ENCODE measurements at places on chromosomes 5 and 9.
A peak's percentile ranks its signal among the peaks of the same experiment; 100 is the strongest.

DNA sequence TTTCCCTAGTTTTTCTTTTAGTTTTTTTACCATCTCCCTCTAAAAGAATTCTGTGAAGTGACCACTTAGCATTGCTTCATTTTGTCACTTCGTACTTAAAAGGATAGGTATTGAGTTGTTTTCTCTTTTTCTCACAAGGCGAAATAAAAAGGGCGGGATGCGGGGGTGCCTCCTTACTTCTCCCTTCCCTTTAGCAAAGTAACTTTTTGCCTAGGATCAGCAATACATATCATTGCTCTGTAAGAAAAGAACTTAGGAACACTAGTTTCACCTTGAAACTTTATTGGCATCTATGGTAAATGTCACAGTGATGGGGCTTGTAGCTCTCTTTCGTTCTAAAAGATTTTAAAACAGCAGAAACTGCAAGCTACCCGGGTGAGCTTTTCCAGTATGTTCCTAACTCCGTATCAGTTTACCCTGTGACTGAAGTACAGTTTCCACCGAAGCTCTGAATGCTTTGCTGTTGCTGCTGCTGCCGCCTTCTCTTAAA lies 4.1 kb downstream of the PRDM6 start:
- no peak for DNase-seq

- DNase-seq, result no peak
These were observed 164.8 kb upstream of the OTULINL start for GRCh38 chr5:14416621-14417275.

DNA sequence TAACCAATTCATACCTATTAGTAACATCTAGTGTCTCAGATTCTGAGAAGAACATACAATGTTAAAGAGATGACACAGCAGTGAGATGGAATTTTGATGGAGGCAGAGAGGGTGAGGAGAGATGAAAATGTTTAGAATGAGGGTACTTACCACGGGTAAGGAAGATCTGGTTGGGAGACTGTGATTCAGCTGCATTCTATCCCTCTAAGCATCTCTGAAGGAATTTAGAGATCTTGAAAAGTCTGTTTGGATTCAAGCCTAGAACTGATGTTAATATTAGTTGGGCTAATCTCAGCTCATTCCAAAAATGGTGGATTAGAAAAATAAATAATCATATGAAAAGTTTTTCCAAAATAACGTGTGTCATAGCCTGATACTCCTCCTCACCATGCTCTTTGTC lies 191.5 kb upstream of the CLINT1 start:
- DNase-seq, result no peak

GRCh38 chr5:126508251-126508961 lies 85.2 kb downstream of the GRAMD2B start:
- no peak for DNase-seq

- no peak for DNase-seq
These were observed 101.2 kb downstream of the TTC39B start for GRCh38 chr9:15205632-15206420.

DNA sequence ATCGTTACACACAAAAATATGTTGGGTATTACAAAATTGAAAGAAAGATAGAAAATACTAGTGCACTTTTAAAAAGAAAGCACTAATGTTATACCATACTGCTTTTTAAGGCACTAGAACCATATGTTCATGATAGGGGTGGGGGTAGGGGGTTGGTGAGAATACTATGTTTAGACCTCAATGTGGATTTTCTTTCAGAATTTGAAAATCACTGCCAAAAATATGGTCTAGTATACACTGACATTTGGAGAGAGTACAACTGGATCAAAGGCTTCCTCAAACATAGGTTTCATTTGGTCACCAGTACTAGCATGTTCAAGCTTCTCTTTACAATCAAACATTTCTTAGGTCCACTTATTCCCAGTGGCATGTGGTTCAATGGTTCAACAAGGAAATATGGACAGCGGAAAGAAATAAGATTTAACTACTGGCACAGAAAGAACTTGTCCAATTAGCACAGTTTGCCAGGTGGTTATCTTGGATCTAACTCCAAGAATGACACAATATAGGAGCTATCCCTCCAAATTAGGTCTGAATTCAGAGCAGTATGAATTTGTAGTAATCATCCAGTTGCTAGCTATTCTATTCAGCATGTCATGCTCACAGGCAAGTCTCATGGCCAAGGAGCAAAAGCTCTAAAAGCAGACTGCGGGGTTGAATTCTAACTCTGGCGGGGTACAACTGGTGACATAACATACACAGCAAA lies 139.3 kb downstream of the SLC24A2 start:
- DNase-seq, result no peak

DNA sequence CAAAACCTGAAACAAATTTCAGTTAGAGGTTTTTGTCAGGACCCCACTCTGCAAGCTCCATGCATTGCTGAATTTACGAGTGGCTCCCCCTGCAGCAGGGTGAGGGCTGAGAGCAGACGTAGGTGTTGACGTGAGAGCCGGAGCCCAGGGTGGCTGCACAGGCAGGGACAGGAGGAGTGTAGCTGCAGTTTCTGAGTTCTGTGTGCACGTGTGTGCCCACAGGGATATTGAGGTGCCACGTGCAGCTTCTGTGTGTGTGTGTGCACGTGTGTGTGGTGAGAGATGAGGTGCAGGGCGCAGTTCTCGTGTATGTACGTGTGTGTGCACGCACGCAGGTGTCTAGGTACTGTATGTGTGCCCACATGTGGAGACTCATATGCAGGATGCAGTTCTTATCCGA lies 14.6 kb downstream of the PLEKHG4B start:
- DNase-seq, result no peak

GRCh38 chr5:172008111-172008455 lies 1.6 kb upstream of the FBXW11 start:
- DNase-seq, result no peak

GRCh38 chr9:29044959-29045358 lies 1471.7 kb upstream of the C9orf72 start:
- peak; percentile 54 for DNase-seq

- DNase-seq, result no peak
These were observed 1772.4 kb upstream of the CDH9 start for GRCh38 chr5:28810751-28811136.

DNA sequence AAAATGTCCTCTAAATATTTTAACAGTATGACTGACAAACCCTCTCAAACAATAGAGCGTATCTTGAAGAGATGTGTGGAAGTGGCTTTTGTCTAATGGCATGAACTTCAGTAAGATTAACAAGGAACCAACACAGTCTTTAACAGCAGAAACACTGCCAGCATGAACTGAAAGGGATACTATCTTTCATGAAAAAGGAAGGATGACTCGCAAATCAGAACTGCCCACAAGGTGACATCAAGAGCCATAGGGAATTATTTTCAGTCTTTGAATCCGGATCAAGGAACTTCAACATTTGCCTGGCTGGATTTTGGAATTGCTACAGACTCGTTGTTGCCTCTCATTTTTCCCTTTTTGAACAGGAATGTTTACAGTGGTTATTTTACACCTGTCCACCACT lies 5.1 kb upstream of the HEXB start:
- DNase-seq, result no peak

GRCh38 chr9:94173632-94174031 lies 85.5 kb upstream of the ZNF169 start:
- DNase-seq, result no peak

GRCh38 chr9:974996-975739 lies 1.3 kb upstream of the DMRT3 start:
- DNase-seq, result no peak

- no peak for DNase-seq
These were observed 206.2 kb downstream of the SLCO4C1 start for GRCh38 chr5:102089883-102090282.

GRCh38 chr5:178224403-178224802 lies 8.2 kb downstream of the PHYKPL start:
- no peak for DNase-seq

DNA sequence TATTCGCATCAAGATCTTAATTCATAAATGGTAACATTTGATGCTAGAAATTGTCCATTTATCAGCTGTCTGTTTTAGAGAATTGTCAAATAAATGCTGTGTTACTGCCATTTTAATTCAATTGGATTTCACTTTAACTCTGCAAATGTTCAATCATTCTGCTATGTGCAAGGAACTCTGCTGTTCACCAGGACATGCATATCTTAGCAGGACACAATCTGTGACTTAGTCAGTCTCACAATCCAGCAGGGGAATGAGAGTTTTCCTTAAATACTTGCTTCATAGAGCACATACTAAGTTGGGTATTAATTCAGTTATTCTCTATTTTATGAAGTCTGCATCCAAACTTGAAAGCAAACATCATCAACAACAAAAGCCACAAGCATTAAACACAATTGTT lies 488.7 kb upstream of the MEF2C start:
- DNase-seq, result no peak

- DNase-seq, result no peak
These were observed 5.2 kb downstream of the CEL start for GRCh38 chr9:133067006-133067405.

GRCh38 chr5:163105456-163105855 lies 331.9 kb upstream of the CCNG1 start:
- peak; percentile 18 for DNase-seq

DNA sequence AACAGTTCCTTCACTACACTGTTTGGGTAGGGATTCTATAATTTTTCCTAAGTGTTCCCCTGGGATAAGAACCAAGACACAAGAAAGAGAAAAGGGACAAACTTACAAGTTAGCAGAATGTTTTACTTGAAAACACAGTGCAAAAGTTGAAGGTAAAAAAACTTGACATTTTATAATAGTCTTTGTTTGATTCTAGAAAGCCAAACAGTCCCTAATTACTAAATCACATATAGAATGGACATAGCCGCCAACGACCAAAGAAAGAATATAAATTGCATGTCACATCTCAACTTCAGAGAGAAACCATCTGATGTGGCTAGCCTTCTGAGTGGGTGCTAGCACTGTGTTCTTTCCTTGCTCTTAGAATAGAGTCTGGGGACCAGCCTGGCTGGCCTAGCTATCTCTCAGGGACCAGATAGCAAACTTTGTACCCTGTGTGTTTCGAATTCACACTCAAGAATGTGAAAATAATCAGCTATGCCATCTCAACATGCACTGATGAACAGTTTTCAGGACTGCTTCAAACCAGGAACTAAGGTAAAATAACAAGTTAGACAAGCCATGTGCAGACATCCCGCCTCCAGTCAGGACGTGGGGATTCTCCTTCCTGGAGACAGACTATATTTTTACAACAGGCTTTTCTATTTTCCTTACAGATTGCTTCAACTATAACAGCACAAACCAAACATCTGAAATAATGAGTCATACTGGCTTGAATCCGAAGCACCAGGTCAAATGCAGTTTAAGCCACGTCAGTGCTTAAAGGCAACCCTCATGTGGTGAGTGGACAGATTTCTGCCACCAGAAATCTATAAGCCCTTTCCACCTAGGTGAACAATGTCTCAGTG lies 53.7 kb downstream of the LHFPL2 start:
- DNase-seq, result peak; percentile 98

DNA sequence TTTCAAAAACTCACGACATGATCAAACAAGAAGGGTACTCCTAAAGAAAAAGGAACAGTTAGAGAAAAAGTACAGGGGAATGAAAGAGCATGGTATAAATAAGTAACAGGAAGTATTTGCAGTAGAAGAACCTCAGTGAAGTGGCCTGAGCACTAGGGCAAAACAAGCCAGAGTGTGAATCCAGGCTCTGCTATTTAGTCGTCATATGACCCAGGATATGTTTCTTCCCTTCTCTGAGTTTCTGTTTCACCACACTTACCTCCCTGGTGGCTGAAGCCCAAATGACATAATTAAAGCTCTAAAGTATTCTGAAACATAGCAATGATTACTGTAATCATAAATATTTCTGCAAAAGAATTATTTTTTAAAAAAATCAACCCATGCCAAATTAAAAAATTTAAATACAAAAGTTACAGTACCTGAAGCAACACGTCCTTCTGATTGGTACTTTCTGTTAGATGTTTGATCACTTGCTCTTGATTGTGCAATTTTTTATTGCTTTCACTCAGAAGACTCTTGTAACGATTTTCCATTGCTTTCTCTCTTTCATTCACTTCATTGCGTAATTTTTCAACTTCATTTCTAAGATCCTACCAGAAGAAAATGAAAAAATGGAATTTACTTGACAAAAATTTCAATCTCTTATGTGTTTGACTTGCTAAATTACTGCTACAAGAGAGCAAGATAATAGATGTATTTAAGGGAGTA lies 88.9 kb downstream of the CDK5RAP2 start:
- DNase-seq, result no peak

DNA sequence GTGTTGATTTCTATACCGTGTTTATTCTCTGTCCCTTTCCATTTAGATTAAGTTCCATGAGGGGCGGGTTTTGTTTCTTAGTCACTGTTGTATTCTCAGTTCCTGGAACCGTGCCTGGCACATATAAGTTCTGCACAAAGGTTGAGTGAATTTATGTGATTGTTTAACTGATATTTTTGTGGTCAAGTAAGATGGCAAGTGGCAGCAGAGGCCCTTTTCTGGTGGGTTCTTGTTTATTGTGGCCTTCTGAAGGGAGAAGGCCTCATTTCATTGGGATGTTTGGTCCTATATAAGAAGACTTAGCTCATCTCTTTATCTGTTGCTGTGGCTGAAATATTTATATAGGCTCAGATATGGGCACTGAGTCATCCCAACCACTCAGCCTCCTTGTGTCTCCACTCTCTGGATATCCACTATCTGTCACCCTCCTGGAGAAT lies 262.5 kb downstream of the PSAT1 start:
- DNase-seq, result no peak

- no peak for DNase-seq
These were observed 37.3 kb downstream of the ARHGAP26 start for GRCh38 chr5:142807372-142807911.

- DNase-seq, result no peak
These were observed 176.7 kb upstream of the S1PR3 start for GRCh38 chr9:88814577-88814976.

GRCh38 chr5:84259283-84260045 lies 125.2 kb downstream of the EDIL3 start:
- no peak for DNase-seq

GRCh38 chr5:96336351-96336985 lies 96.6 kb downstream of the PCSK1 start:
- peak; percentile 60 for DNase-seq

DNA sequence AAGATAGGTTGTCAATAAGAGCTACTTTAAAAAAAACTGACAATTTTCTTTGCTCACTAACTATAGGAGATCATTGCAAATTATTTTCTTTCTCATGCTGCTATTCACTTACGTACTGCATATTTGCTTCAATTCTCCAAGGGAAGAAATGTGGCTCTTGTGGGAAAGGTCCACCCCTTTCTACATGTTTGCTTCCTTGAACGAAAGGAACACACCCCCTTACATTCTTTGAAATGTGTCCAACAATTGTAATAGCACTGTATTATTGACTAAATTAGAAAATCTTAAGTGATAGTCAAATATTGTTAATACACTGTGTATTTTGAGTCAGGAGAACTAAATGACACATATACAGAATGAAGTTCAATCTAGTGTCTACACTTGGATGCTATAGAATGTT lies 5.2 kb downstream of the MEF2C start:
- no peak for DNase-seq

GRCh38 chr5:96242571-96242970 lies 190.5 kb downstream of the PCSK1 start:
- DNase-seq, result no peak

- peak; percentile 4 for DNase-seq
These were observed 900.0 kb upstream of the CDH10 start for GRCh38 chr5:25544652-25545249.

- no peak for DNase-seq
These were observed 34.4 kb downstream of the TTLL11 start for GRCh38 chr9:122058709-122059108.

GRCh38 chr9:15725953-15726352 lies 173.1 kb downstream of the CCDC171 start:
- DNase-seq, result no peak
